ENCODE measurements at places on chromosomes 11 and 22.

- no peak for DNase-seq
These were observed 9.6 kb downstream of the SEC14L2 start for GRCh38 chr22:30406400-30406799.

DNA sequence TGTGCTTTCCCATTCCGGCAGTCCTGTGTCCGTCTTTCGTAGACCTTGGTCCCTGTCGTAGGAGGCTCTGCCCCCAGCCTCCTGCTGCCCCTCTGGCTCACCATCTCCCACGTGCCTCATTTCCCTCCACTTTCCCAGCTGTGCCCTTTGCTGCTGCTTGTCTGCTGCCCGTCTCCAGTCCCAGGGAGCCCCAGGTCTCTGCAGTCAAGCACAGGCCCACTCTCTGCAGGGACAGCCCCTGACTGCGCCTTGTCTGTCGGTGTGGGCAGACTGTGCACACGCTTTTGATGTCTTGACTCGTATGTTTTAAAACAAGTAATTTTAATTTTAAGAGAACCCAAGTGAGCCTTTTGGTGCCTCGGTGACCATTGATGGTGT is 12.4 kb downstream of the DGCR8 start:
- no peak for DNase-seq

GRCh38 chr11:132942611-132943356 is 589.5 kb downstream of the OPCML start:
- no peak for DNase-seq

GRCh38 chr11:67562963-67563704 is 20.5 kb upstream of the GSTP1 start:
- DNase-seq: no peak

DNA sequence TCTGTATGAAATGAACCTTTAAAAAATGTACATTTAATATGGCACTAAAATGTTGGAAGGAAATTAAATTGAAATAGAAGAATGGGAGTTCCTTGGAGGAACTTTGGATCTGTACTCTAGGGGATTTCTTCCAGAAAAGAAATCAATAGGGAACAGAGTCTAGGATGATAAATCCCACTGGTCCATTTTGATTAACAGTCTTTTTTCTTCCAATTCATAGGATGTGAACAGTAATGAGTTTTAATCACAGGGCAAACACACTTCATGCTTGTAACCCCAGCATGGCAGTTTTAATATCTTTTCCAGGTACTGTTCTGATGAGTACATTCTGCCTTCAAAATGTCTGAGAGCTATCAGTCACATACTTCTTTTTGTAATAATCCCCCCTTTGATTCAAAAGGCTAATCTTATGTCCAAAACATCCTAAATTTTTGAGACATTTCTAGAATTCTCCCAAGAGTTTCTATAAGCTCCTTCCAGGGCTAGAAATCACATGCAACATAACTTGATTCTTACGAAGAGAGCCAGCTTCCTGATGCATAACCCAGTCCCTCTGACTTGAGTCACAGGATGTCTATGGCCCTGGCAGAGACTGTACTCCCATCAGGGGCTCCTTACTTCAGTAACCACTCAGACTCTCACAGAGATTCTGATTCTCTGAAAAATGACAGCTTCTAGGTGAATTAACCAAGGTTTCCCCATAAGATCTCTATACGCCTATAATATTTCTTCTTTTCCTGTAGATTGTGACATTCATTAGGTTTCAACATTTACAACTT is 112.9 kb downstream of the SLC36A4 start:
- no peak for DNase-seq

DNA sequence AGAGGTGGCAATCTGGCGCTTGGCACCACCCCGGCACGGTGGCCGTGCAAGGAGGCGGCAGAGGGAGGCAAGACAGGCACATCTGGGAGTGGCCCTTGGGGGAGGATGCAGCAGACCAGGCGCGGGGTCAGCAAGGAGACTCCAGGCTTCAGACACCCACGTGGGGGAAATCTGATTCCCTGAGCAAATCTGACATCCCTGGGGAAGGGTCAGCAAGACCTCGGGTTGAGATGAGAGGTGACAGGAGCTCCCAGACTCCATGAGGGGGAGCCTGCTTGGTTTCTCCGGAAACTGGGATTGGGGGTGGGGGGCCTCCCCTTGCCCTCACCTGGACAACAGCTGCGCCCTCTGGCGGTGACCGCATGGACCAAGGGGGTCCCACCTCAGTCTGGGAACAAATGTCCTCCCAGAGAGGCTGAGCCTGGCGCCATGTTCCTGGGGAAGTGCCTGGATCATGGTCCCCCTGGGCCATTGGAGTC is 4.0 kb upstream of the RCOR2 start:
- no peak for DNase-seq

DNA sequence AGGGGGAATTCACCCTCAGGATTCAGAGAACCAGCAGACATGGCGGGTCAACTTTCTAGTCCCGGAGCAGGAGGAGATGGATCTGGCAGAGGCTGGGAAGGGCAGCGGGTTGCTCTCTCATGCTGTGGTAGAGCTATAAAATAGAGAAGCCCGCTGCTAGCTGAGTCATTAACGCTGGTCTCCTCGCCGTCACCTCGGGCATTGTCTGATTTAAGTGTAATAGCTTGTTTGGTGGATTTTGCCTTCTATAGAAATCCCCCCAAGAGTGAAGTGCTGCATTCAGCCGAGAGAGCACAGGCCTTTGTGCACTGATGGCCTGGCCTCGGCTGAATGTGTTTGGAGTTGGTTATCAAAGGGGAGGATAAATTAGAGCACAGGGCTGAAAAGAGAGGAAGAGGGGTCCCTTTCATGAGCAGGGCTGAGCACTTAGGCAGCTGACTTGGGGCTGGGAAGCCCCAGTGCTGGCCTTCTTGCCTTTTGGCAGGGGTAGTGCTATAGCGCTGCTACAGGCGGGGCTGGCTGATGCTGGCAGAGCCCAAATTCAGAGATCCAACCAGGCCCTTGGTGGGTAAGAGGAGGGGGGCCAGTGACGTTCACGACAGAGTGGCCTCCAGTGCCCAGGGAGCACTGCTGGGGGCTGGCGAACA is 161.1 kb upstream of the CADM1 start:
- no peak for DNase-seq

- no peak for DNase-seq
These were observed 146.3 kb downstream of the COMMD9 start for GRCh38 chr11:36142879-36143278.

- DNase-seq: no peak
These were observed 403.2 kb downstream of the NELL1 start for GRCh38 chr11:21072558-21072957.

DNA sequence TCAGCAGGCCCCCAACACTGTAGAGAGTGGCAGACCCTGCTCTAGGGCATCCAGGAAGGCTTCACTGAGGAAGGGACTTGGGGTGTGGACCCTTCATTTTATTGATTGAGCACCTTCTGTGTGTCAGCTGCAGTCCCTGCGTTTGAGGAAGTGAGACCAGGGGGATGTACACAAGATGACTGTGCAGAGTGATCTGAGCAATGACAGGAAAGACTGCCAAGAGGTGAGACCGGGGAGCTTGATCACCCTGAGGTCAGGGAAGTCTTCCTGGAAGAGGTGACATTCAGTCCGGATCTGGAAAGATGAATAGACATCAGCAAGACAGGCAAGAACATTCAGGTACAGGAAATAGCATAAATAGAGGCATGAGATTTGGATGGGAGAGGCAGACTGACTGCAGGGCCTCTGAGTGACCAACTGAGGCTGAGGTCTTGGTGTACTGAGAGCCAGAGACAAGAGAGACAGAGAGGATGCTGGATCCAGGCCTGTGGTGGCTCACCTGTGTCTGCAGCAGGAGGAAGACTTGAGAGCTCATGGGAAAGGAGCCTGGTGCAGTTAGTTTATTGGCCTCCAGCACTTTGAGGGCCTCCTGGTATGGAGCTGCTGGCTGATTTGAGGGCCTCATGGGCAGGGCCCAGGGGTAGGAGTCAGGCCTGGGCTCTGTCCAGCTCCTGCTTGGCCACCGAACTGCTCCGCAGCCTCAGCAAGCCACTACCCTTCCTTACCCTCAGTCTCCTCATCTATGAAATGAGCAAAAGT is 5.2 kb downstream of the DGAT2 start:
- peak; percentile 66 for DNase-seq

DNA sequence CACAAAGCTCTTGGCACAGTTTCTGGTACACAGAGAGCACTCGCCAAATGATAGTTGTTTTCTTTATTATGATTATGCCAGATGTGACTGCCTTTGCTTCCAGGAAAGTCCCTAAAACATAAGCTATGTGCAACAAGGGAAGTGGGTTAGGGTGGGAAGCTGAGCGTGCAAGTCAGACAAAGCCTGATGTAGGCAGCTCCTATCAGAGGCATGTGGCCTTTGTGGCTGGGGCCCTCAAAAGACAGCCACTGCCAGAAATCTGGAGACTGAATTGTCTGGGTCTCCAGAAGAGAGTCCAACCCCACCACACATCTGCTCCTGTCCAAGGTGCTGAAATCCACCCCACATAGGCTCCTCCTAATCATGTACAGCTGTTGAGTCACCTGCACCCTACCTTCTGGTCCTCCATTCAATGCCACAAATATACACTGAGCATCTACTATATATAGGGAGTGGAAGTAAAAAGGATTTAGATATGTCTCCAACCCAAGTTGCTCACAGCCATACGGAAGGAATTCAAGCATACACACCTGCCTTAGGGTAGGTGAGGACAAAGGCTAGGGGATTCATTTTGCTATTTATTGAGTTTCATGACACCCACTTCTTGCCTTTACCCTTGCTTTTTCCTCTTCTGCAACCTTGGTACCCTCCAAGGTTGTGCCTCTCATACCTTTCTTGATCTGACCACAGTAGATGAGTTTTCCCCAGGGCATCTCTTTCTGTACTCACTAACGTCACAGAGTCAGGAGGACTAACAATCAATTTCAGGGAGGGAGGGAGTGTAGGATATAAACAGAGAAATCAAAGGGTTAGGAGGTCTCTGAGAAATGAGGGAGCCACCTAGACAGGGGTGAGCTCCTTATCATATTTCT is 12.4 kb downstream of the SEC14L3 start:
- DNase-seq: no peak

DNA sequence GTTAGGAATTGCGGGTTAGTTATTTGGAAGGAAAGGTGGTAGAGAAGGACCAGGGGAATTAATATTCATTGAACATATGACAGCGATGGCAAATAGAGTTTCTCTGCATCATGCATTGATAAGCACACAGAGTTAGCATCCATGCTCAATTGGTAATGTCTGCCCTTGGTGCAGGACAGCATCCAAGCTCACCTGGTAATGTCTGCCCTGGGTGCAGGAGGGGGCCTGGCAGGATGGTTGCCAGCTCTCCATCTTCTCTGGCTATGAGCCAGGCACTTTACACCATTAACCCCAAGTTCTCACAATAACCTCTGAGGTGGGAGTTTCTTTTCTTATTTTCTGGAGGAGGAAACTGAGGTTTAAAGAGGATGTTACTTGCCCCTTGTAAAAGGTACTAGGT is 50.4 kb upstream of the RBFOX2 start:
- no peak for DNase-seq

DNA sequence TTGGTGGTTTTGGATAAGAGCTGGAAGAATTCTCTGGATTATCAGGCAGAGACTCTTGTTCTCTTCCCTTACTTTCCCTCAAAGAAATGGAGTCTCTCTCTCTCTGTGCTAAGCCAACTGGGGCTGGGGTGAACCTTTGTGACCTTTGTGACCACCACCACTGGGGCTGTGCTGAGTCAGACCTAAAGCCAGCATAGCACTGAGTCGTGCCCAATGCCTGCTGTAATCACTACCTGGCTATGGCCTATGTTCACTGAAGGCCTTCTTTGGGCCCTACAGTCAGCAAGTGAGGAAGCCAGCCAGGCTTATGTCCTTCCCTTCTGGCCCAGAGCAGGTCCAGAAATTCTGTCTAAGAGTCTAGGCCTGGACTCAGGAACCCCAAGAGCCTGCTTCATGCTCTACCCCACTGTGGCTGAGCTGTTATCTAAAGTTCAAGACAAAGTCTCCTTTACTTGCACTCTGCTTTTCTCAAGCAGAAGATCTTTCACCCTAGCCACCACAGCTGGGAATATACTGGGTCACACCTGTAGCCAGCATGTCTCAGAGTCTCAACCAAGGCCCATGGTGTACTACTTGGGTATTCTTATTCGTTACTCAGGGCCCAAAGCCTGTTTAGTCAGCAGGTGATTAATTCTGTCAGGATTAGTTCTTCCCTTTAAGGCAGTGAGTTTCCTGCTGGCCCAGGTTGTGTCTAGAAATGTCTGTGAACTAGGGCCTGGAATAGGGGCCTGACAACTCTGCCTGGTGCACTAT is 86.0 kb downstream of the EHF start:
- DNase-seq: no peak

DNA sequence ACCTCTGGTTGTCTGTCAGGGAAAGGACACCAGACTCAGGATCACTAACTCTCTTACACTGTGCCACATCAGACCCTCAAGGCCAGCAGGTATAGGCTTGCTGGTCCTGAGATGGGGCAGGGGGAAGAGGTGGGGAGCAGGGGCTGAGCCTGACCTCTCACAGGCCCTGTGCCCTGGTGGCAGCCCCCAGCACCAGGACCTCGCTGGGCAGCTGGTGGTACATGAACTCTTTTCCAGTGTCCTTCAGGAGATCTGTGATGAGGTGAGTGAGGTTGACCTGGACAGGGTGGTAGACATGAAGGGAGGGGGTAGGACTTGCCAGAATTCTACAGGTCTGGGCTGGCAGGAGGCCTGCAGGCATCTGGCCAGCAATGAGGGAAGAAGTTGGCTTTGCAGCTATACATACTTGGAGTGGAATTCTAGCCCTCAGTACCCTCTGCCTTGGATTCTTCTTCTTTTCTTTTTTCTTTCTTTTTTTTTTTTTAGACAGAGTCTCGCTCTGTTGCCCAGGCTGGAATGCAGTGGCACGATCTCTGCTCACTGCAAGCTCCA is 1.4 kb downstream of the NUDT22 start:
- DNase-seq: no peak

GRCh38 chr22:36153501-36154422 is 6.8 kb downstream of the APOL3 start:
- DNase-seq: no peak

DNA sequence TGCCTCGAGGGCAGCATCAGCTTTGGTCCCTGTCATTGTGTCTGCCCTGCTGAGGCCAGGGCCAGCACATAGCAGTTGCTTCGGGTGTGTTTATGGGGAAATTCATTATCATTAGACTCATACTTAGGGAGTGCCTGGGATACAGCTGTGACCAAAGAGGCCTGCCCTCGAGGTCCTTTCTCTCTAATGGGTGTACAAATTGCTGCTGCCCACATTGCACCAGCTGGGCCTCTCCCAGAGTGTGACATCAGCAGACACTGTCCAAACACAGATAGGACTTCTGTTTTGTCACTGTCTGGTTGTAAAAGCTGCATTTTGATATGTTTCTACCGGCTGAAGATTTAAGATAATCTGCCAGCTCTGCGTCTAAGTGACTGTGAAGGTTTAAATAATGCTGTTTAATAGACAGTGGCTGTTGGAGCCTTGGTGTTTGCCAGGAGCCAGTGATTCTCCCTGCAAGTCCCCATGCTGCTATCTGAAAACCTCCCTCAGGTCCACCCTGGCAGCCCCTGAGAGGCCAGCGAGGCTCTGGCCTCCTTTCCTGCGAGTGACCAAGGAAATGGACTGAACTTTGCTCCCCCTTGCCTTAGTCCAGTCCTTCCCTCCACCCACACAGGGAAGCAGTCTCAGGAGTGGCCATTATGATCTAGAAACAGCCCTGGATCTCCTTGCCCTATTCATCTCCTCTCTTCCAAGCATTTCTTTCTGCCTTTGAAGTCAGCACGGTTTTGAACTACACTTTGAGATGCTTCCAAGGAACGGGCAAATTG is 505.2 kb downstream of the TBC1D22A start:
- no peak for DNase-seq

GRCh38 chr11:86067009-86067850 is 1.7 kb downstream of the PICALM start:
- no peak for DNase-seq

Data from stimulated activated effector memory CD8-positive, alpha-beta T cell treated with anti-CD3 and anti-CD28 coated beads, Interleukin-12 subunit alpha, Interleukin-12 subunit beta, amount 100 ng/mL, for 72 hours (primary cell).